ENCODE measurements at places on chromosomes 6 and 20.

DNA sequence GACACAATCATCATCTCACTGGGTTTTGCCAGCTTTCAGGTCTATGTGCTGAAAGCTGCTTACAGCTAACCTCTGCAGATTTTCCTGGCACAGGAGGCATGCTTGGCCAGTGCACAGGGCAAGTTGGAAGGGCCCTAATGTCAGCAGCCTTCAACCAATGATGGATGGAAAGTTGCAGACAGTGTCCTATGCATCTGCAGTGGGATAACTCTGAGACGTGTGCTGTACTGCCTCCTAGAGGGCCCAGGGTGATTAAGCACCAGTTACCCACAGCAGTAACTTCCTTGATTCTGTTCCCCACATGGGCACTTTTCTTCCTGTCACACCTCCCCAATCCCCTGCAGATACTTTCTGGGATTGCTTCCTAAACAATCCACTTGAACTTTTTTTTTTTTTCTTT is 38.6 kb downstream of the OVOL2 start:
- DNase-seq, result no peak

- DNase-seq, result no peak
These were observed 26.1 kb downstream of the RBCK1 start for GRCh38 chr20:434221-434620.

- no peak for DNase-seq
These were observed 175.1 kb upstream of the PDE10A start for GRCh38 chr6:165837948-165838745.

DNA sequence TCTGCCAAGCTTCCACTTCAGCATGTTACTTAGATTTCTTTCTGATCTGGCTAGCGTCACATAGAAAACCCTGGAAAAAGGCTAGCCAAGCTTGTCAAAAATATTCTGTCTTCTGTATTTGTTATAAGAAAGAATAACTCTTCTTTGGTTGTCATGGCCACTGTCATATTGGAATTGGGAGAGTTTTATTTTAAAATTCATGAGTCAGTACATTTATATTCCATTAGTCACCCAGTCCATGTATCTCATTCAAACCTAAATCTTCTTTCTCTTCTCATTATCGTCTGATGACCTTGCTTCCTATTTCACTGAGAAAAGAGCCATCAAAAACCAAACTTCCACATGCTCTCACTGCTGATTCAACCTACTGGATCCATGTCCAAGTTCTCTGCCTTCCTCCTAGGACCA is 65.7 kb downstream of the EPM2A start:
- DNase-seq, result no peak

- no peak for DNase-seq
These were observed 86.0 kb downstream of the SESN1 start for GRCh38 chr6:109008537-109009235.

DNA sequence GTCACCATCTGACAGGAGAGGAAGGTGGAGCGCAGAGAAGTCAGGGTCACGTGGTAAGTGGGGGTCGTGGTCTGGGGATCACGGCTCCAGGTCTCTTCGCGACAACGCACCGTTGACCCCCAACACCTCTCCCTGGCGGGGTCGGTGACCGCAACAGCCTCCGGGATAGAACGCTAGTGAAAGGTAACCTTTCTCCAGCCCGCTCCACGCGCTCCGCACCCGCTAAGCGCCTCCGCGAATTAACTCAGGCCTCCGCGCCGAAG is 600 bp upstream of the SYNJ2 start:
- no peak for DNase-seq

DNA sequence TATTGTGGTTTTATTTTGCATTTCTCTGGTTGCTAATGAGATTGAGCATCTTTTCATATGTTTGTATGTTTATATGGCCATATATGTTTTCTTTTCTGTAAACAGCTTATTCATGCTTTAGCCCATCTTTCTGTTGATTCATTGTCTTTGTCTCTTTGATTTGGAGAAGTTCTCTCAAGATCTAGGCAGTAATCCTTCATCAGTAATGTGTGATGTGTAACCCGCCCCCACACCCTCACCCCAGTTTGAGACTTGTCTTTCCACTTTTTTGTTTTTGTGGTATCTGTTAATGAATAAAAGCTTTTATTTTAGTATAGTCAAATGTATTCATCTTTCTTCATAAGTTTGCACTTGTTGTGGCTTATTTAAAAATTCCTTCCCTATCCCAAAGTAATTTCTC is 26.0 kb downstream of the ZC3H12D start:
- DNase-seq, result no peak
